ENCODE measurements at places on chromosomes 7 and 10.

DNA sequence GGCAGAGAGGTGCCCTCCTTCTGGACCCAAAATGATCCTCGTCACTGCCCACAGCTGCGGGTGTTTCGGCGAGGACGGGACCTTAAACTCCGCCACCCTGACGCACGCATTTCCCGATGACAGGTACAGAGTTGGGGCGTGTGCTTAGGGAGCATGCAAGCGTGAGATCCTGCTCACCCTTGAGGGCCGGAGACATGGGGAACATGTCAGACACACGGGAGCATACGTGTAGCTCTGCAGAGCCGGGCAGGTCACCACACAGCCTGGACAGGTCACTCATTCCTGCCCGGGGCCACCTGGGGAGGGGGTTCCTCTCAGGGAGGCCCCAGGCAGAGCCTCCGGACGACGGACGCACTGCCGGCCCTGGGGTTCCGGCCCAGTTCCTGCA is 57.6 kb upstream of the PDGFA start:
- DNase-seq: no peak

- DNase-seq: no peak
These were observed 17.8 kb upstream of the INSIG1 start for GRCh38 chr7:155279787-155280445.

GRCh38 chr10:80202934-80203834 is 2.2 kb downstream of the ANXA11 start:
- DNase-seq: peak; percentile 74

DNA sequence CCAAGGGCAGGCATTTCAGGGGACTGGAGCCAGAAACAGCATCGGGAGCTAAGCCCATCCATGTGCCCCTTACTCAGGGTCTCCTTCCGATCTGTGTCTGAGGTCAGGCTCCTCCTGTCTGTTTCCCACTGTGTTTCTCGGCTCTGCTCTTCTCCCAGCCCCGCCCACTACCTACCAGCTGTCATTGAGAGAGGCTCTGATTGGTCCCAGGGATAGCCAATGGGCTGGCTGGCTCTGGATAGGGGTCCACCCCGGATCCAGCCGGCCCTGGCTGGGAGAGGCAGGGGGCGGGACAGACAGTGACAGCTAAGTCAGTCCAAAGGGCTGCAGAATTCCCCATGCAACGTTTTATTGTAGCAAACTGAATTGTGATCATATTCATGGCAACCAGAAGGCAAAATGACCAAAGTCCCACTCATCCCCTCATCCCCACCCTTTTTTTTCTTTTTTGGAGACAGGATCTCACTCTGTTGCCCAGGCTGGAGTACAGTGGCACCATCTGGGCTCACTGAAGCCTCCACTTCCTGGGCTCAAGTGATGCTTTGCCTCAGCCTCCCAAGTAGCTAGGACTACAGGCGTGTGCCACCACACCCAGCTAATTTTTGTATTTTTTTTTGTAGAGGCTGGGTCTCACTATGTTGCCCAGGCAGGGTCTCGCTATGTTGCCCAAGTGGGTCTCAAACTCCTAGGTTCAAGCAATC is 76.3 kb downstream of the CLIP2 start:
- DNase-seq: no peak

DNA sequence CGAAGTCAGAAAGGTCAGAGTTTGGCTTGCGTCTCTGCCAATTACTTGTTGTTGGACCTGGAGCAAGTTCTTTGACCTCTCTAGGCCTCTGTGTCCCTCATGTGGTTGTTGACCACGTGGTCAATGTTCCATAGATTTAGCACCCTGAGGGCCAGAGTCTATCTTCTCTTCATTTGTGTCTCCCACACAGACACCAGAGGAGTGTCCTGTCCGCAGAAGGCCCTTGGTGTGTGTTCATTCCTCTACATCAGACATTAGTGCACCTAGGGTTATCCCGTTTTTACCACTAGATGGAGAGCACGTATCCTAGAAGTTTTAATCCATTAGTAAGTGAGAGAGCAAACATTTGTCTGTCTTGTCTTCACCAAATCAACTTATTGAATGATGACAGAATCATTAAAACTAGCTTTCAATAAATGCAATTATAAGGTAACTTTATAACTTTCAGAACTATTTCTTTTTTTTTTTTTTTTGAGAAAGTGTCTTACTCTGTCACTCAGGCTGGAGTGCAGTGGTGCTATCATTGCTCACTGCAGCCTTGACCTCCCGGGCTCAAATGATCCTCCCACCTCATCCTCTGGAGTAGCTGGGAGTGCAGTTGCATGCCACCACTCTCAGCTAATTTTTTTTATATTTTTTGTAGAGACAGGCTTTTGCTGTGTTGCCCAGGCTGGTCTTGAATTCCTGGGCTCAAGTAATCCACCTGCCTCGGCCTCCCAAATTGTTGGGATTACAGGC is 122.5 kb upstream of the ANKRD1 start:
- no peak for DNase-seq

GRCh38 chr7:36171503-36171902 is 18.4 kb downstream of the EEPD1 start:
- DNase-seq: no peak

DNA sequence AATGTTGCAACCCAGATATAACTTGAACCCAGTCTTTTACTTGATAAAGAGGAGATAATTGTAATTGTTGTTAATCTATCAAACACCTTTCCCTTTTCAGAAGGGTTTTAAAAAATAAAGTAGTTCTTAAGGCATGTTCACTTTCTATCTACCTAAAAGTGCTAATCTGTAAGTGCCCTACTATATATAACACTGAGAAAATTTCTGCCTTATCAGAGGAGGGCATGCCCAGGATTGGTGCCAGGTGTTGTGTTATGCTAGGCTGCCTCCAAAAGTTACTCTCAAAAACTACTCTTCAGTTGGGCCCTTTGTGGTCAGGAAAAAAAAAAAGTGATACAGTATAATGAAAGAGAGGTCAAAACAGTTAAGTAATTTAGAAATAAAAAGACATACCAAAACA is 36.3 kb downstream of the SMNDC1 start:
- no peak for DNase-seq

- DNase-seq: no peak
These were observed 376.8 kb upstream of the STEAP1 start for GRCh38 chr7:89777499-89777898.

DNA sequence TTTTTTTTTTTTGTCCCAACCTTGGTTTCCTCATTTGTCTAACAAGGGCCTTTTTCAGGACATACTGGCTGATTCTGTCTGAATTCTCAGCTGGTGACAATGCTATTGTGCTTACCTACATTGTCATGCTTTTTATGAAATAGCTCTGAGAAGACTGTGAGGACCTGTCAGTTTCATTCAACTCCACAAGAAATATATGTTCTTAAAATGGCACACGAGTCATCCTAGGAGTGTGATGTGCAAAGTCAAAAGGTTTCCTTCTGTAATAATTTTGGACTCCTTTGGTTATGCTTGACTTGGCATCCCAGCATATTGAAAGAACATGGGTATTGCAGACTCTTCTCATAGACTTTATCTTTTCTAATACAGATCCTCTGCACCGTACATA is 316.0 kb downstream of the GFRA1 start:
- no peak for DNase-seq

GRCh38 chr10:90530521-90530920 is 327.3 kb downstream of the HTR7 start:
- DNase-seq: no peak

Measured in activated naive CD4-positive, alpha-beta T cell treated with Interleukin-2 at 50 U/mL for 16 hours (primary cell).